Glutamatergic neuron (in vitro differentiated cells): ENCODE measurements at places on chromosomes 1 and 21. TPM values are rescaled to one million over a fixed set of nuclear protein-coding genes. Genes with fewer than 3 reads are reported as not detected.

Gene PODN
- 3.1 TPM for total RNA-seq

DNA sequence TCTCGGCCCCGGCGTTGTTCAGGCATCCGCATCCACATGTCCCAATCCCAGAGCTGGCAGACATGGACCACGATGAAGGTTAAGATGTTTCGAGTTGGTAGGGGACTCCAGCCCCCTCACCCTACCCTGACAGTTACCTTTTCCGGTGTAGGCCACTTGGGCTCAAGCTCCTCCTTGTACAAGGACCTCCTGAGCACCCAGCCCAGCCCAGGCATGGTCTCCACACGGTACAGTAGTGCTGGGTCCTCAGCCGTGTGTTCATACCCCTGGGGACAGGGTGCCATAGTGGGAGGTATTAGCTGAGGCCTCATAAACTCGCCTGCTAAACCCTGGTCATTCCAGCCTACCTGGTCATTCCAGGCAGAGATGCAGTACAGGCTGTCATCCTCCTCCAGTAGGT, 6.1 kb downstream of the POMGNT1 start:
- peaks cover 5% of the 10 kb centered on the region for H3K36me3 ChIP-seq
- no peak overlapping the region for H3K4me3 ChIP-seq
- H3K4me1 ChIP-seq: no peaks in the 10 kb centered on the region

DNA sequence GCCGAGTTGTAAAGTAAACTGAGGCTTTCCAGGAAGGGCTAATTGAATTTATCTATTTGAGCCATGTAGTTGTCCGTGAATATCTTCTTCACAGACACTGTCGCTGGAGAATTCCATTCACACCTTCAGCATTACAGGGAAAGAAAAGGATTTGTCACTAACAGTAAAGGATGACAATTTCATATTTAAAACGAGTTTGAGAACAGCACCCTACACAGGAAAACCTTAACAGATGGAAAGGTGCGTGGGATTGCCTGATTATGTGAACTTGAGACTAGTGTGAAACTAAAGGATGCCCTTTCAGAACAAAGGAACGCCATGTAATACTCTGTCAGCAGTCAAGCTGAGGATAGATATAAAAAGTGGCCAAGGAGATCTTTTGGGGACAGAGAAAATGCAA, 492.5 kb upstream of the ADGRL2 start:
- no peaks in the 10 kb centered on the region for H3K4me1 ChIP-seq
- no peak overlapping the region for H3K27ac ChIP-seq
- no peaks in the 10 kb centered on the region for H3K27me3 ChIP-seq
- H3K4me3 ChIP-seq: no peak overlapping the region
- DNase-seq: no peak

Gene HLCS
- 15.9 TPM for total RNA-seq

GRCh38 chr21:44090325-44090724, 16.9 kb upstream of the PWP2 start:
- no peak overlapping the region for H3K27ac ChIP-seq
- no peaks in the 10 kb centered on the region for H3K27me3 ChIP-seq
- H3K4me1 ChIP-seq: no peaks in the 10 kb centered on the region
- H3K4me3 ChIP-seq: peak overlapping the region; percentile 26
- DNase-seq: no peak

- no peaks in the 10 kb centered on the region for H3K4me1 ChIP-seq
- no peak overlapping the region for H3K4me3 ChIP-seq
Measured at GRCh38 chr1:101257500-101258325, 20.9 kb downstream of the S1PR1 start.

DNA sequence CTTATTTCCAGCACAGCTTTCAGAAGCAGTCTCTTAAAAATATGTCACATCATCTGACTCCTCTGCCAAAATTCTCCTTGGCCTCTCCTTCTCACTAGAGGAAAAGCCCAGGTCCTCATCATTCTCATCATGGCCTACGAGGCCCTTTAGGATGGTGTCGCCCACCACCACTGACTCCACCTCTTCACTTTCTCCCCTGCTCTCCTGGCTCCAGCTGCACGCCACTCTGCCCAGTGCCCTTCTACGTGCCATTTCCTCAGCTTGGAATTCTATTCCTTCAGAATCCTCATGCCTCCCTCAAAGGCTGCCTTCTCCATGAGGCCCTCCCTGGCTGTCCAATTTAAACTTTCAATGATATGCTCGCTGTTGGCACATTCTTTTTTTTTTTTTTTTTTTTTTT, 25.3 kb upstream of the BTG2 start:
- H3K4me3 ChIP-seq: peak overlapping the region; percentile 7
- peaks cover 9% of the 10 kb centered on the region for H3K27me3 ChIP-seq
- H3K27ac ChIP-seq: peak overlapping the region; percentile 63
- H3K4me1 ChIP-seq: peaks cover 62% of the 10 kb centered on the region

Gene S100A7
- total RNA-seq: not detected

DNA sequence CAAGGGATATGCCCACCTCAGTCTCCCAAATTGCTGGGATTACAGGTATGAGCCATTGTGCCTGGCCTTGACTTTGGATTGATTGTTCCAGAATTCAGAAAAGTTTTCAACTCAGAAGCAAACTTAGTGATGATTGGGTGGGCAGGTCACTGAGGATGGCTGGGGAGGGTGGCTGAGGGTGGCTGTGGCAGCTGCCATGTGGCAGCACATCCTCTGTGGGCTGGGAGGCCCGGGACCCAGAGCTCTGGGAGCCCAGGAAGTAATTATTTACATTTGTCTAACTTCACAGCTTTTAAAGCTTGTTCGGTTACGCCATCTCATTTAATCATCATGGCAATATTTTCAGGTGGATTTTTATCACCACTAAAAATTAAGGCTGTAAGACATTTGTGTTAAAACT, 76.1 kb downstream of the SCCPDH start:
- no peak overlapping the region for H3K27ac ChIP-seq
- H3K36me3 ChIP-seq: peaks cover 4% of the 10 kb centered on the region
- H3K27me3 ChIP-seq: peaks cover 5% of the 10 kb centered on the region
- no peak for DNase-seq
- peaks cover 12% of the 10 kb centered on the region for H3K4me1 ChIP-seq
- no peak overlapping the region for H3K4me3 ChIP-seq

DNA sequence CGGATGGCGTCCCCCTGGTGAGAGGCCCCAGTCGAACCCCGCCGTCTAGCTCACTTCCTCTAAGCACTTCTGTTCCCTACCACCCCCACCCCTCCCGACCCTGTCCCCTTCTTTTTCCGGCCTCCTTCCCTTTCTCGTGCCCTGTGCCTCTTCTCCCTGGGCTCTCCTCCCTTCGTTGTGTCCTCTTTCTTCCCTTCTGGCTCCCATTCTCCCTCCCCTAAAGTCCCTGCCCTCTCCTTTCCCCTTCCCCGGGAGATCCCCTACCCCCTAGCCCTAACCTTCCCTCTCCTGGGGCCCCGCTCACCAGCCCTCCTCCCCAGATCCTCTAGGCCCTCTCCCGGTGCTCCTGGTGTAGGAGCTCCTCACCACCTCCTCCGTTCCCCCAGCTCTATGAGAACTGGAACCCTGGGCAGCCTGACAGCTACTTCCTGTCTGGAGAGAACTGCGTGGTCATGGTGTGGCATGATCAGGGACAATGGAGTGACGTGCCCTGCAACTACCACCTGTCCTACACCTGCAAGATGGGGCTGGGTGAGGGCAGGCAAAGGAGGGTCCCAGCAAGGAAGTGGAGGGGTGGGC, 15.9 kb downstream of the BCAN start:
- no peak overlapping the region for H3K4me3 ChIP-seq
- H3K27ac ChIP-seq: peak overlapping the region; percentile 52
- no peaks in the 10 kb centered on the region for H3K36me3 ChIP-seq
- DNase-seq: no peak
- peaks cover 21% of the 10 kb centered on the region for H3K27me3 ChIP-seq

GRCh38 chr1:58123051-58123450, 423.5 kb downstream of the OMA1 start:
- no peak overlapping the region for H3K27ac ChIP-seq
- no peaks in the 10 kb centered on the region for H3K4me1 ChIP-seq
- no peaks in the 10 kb centered on the region for H3K27me3 ChIP-seq
- no peak overlapping the region for H3K4me3 ChIP-seq

DNA sequence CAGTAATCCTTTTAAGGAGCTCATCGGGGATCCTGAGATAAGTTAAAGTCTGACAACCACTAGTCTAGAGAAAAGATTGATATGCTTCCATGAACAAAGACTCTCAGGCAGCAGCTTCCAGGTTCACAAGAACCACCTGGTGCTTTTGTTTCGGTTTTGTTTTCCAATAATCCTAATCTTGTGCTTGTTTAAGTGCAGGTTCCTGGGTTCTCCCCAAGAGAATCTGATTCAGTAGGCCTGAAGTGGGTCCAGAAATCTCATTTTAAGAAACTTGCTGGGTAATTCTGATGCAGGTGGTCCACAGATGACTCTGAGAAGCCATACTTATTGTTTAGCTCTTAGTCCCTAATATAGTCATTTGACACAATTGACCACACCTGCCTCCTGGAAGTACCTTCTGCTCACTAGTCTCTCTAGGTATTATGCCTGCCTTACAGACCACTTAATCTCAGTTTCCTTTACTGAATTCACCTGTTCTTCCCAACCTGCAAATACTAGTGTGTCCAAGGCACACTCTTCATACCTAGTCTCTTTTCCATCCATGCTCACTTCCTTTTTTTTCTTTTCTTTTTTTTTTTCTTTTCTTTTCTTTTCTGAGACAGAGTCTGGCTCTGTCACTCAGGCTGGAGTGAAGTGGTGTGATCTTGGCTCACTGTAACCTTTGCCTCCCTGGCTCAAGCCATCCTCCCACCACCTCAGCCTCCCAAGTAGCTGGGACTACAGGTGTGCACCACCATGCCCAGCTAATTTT, 20.5 kb upstream of the FRRS1 start:
- no peaks in the 10 kb centered on the region for H3K27me3 ChIP-seq
- peaks cover 3% of the 10 kb centered on the region for H3K36me3 ChIP-seq
- H3K27ac ChIP-seq: no peak overlapping the region
- H3K4me3 ChIP-seq: no peak overlapping the region
- H3K4me1 ChIP-seq: no peaks in the 10 kb centered on the region

Gene CD1B
- not detected for total RNA-seq

GRCh38 chr1:248821101-248821500, 4.6 kb downstream of the SH3BP5L start:
- peak overlapping the region; percentile 45 for H3K4me3 ChIP-seq

Gene IGSF3
- total RNA-seq: 110 TPM

DNA sequence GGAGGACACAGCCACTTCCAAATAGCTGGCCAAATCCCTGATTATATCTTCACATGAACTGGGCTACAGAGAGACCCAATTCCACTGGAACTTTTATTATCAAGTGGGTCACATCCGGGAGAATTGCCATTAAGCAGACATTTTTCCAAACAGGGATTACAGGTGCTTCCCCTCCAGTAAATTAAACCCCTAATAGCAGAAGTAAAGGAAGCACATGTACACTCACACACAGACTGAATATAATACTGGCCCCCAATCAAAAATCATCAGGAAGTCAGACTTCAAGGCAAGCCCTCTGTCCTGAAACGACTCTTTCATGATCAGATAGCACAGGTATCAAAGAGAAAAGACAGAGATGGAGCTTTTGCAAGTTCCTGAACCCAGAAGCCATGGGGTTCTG, 118.6 kb upstream of the PPP2R5A start:
- no peaks in the 10 kb centered on the region for H3K4me1 ChIP-seq
- H3K27me3 ChIP-seq: no peaks in the 10 kb centered on the region
- no peak overlapping the region for H3K4me3 ChIP-seq
- no peak for DNase-seq

DNA sequence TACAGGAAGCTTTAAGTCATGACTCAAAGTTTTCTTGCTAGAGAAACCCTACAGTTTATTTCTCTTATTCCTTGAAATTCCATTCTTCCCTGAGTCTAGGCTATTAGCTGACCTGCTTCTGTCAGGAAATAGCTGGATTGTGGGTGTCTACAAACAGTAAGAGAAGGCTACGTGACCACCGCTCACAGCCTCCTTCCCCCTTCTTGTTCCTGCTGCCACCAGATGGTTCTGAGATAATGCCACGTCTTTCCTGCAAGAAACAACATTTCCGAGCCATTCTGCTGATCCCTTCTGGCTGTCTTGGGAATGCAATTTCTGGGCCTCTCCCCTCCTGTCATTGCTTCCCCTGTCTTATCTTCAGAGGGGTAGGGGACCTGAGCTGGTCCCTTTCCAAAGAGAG, 128.9 kb upstream of the SGIP1 start:
- no peak for DNase-seq
- peaks cover 6% of the 10 kb centered on the region for H3K36me3 ChIP-seq

DNA sequence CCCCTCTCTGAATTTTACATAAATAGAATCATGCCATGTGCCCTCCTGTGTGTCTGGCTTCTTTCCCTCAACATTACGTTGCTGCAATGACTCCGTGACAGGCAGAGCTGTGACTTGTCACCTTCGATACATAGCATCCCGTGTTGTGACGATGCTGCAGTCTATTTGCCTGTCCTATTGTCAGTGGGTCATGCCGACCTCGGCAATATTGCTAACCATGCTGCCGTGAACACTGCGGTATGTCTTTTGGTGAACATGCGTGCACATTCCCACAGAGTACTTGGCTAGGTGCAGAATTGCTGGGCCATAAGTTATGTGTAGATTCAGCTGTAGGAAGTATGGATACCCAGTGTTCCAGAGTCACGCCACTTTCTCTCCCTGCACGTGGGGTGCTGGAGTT, 36.3 kb upstream of the TTC34 start:
- no peaks in the 10 kb centered on the region for H3K36me3 ChIP-seq
- H3K4me1 ChIP-seq: no peaks in the 10 kb centered on the region
- peaks cover 8% of the 10 kb centered on the region for H3K27me3 ChIP-seq

- no peaks in the 10 kb centered on the region for H3K36me3 ChIP-seq
- DNase-seq: no peak
- no peaks in the 10 kb centered on the region for H3K27me3 ChIP-seq
- H3K27ac ChIP-seq: no peak overlapping the region
- H3K4me1 ChIP-seq: no peaks in the 10 kb centered on the region
Measured at GRCh38 chr1:194277927-194278326, 1091.5 kb upstream of the B3GALT2 start.

Gene MYBPH
- total RNA-seq: not detected

DNA sequence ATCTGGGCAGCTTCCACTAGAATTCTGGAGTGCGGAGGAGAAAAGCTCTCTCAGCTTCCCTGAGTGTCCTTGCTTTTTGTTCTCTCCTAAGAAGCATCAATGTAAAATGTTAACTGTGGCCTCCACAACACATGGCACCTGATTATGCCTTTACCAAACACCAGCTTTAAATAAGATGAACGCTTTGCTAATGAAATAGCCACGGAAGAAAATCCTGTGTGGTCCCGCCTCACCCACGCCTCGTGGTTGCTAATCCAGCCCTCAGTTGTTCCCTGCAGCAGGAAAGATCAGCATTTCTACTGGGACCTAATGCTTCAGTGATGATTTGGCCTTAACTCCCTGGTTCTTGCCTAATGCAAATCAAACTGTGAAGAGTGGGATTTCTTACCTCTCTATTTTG, 1.8 kb upstream of the ERG start:
- peaks cover 2% of the 10 kb centered on the region for H3K4me1 ChIP-seq
- no peaks in the 10 kb centered on the region for H3K36me3 ChIP-seq
- no peak overlapping the region for H3K4me3 ChIP-seq

GRCh38 chr1:167145965-167146364, 52.1 kb downstream of the STYXL2 start:
- no peaks in the 10 kb centered on the region for H3K4me1 ChIP-seq
- H3K27me3 ChIP-seq: no peaks in the 10 kb centered on the region
- no peak overlapping the region for H3K27ac ChIP-seq

Gene LCE3E
- total RNA-seq: not detected
